ENCODE measurements at places on chromosomes 2 and 18.

GRCh38 chr2:233867993-233868532, at the start of gene MSL3B:
TSS of gene MSL3B (minus strand) at chr2:233868386.
- DNase-seq: peak; percentile 41

DNA sequence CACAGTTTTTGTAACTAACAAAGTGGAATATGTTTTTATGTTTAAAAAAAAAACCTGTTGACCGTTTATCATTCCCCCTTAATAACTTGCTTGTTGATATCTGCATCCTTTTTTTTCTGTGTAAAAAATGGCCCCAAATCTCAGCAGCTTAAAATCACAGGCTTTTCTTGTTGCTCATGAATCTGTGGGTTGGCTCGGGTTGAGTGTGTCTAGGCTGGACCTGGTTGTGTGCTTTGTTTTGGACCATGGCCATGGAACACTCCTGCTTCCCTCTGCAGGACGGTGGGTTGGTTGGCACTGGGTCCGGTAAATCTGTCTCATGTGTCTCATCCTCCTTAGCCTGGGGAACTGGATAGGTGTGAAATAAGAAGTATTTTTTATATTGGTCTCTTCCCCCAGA, 139.0 kb upstream of the LINC00305 start:
- DNase-seq: no peak

DNA sequence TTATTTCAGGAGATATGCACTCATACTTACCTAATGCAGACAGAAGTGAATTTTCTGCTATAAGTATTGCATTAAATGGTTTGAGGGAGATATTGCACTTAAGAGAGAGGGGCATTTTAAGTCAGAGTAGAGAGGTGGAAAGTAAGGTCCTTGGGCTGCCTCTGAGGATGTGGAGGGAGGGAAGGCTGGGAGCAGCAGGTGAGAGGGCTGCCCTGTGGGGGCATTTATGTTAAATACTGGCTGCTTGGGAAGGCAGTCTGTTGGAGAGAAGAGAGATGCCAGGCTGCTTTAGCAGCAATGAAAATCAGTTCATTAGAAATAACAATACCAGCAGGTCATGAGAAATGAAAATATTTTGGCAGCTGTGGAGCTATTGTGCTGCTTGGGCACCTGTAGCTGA, 576.2 kb upstream of the HS6ST1 start:
- DNase-seq: no peak

DNA sequence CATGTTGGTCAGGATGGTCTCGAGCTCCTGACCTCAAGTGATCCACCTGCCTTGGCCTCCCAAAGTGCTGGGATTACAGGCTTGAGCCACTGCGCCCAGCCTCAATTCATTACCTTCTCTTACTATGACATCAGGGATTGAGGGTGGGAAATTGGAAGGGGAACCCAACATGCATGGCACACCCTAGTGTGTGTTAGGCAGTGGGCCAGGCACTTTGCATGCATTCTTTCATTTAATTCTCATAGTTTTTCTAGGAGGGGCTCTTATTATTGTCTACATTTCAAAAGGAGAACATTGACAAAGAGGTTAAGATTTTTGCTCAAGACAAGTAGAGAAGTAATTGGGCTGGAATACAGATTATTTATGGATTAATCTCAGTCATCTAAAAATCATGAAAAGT, 10.9 kb upstream of the DNAJB2 start:
- DNase-seq: no peak

GRCh38 chr2:1993711-1994682, 249.7 kb upstream of the PXDN start:
- no peak for DNase-seq

DNA sequence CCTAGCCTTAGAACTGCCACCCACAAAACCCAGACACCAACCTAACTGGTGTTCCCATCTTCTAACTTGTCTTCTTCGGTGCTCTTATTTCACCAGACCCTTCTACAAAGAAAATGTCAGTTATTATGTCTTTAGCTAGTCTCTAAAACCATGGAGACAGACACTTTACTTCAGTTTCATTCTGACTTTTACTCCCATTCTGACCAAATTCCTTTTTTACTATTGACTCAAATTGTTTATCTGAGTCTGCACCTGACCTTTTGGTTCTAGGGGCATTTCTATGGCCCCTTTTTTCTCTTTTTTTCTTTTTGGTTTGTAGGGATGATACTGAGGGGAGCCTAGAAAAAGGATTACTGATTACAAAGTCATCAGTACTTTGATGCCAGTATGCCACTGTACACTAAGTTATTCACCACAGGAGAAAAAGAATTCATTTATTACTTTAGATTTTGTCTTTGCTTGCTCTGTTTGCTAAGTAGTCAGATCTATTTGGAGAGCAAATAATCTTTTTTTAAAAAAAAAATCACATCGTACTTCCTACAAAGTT, 6.8 kb upstream of the SLC1A4 start:
- no peak for DNase-seq

DNA sequence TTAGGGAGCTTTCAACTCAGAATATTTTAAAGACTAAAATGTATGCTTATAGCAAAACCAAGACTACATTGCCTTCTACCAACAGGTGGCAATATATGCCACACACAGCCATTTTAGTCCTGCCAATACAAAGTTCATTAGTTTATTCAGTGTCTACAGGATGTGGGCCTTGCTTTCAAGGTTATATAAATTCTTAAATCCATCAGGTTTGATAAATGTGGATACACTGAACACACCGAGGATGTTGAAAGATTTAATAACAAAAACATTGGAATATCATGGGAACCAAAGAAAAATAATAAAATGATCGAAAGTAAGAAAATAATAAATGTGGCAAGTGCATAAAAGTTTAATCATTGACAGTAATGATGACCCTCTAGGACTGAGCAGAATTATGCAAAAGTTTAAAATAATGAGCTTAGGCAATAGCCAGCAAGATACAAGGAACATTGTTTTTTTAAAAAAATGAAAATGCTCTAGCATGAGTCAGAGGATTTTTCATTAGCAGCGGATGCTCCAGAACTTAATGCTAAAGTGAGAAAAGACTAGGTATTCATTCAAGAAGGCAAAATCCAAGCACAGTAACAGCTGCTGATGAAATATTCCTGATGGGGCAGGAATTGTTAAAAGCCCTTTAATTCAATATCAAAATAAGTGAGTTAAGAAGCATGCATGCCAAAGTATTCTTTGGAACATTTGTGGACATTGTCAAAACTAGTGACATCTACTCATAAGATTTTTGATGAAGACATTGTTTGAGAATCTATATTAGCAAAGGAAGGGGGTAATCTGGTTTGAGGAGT, 14.2 kb downstream of the SCN9A start:
- DNase-seq: no peak

- DNase-seq: no peak
Measured at GRCh38 chr2:101775092-101775491, 77.6 kb downstream of the MAP4K4 start.

DNA sequence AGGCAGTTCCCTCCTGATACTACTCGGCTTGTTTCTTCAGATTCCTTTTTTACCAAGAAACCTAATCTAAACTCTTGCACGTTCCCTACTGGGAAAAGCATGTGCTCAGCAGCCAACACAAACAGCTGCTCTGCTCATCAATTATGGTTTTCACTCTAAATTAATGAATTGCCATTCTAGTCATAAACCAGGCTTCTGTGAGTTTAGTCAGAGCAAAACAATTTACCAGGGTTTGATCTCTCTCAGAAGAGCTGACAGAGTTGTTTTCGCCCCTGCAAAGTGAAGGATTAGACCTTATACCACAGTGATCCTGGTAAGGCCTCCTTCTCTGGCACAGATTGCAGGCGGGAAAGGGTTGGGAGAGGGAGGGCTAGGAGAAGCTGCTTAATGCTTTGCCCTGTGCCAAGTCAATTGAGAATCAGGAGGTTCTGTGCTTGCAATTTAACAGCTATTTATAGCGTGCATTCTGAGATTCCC, 57.2 kb downstream of the REEP1 start:
- DNase-seq: no peak

DNA sequence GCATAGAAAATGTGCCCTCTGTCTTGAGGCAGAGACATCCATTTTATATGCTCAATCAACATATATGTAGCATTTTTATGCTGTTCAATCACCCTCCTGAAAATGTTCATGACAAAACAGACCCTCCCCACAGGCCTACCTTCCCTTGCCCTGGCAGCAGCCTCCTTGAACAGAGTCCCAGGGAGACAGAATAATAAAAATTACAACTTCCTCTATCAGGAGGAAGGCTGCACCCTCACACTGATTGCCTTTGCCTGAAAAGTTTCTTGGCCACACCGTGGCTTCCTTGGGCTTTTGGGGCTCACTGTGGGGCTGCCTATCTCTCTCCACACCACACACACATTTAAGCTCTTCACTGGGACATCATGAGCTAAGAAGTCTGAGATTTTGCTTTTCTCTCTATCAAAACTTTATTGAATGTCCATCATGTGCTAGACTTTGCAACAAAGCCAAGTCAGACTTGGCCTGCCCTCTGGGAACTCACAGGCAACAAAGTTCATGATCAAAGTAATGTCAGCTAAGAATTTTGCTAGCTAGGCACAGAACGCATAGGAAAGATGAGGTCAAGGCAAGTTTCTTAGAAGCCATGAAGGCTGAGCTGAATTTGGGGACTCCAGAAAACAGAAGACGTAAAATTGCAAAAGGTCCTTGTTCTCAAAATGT, 101.6 kb downstream of the BCL2L11 start:
- DNase-seq: no peak

GRCh38 chr18:3910512-3910911, 460.5 kb downstream of the TGIF1 start:
- no peak for DNase-seq

- no peak for DNase-seq
Measured at GRCh38 chr2:166239548-166239947, 111.7 kb upstream of the SCN1A start.
